ENCODE measurements at places on chromosomes 5 and 9.

DNA sequence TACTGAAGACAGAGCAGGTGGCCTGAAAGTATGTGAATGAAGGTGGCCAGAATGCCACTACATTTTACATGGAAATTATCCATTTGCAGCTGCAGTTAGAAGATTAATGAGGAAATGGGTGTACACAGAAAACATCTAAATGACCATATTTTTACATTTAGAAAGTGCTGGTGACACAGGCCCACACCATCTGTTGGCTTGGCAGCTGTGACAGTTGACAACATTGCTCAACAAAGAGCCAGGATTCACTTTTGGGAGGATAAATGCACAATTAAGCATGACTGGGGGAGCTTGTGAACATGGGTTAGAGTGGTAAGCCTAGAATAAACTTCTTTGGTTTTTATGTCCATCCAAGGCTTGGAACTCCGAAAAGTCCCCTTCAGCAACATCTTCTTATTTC lies 360.5 kb downstream of the KCTD16 start:
- no peak for DNase-seq

GRCh38 chr9:99167119-99167518 lies 54.6 kb downstream of the ALG2 start:
- no peak for DNase-seq

- no peak for DNase-seq
These were observed 27.0 kb upstream of the TMOD1 start for GRCh38 chr9:97474372-97474925.

DNA sequence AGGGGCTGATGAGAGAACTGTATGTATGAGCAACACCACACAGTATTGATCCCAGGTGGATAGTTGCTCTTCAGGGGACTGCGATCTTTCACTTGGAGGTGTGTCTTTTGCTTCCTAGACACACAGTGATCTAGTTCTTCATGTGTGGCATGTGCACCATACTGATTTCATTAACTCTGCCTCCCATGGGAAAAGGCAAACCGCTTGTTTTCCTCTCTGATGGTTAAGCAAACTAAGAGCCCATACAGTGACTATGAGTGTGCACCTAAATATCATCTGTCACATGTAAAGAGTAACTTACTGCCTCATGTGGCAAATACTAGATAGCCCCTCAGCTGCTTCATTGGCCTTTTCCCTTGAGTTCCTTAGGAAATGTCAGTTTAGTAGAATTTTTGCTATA lies 147.3 kb downstream of the TLE4 start:
- no peak for DNase-seq

- no peak for DNase-seq
These were observed 332.6 kb downstream of the TAF11L14 start for GRCh38 chr5:17966640-17967402.
